ENCODE measurements at places on chromosomes 16 and 17. TPM values are rescaled to one million over a fixed set of nuclear protein-coding genes. Genes with fewer than 3 reads are reported as not detected.
A peak's percentile ranks its signal among the peaks of the same experiment; 100 is the strongest.

- H3K36me3 ChIP-seq, result no peaks in the 10 kb centered on the region
- H3K27ac ChIP-seq, result no peak overlapping the region
- H3K27me3 ChIP-seq, result no peaks in the 10 kb centered on the region
- no peaks in the 10 kb centered on the region for H3K4me1 ChIP-seq
- no peak overlapping the region for H3K4me3 ChIP-seq
These were observed 46.8 kb downstream of the RNF112 start for GRCh38 chr17:19457830-19458271.

DNA sequence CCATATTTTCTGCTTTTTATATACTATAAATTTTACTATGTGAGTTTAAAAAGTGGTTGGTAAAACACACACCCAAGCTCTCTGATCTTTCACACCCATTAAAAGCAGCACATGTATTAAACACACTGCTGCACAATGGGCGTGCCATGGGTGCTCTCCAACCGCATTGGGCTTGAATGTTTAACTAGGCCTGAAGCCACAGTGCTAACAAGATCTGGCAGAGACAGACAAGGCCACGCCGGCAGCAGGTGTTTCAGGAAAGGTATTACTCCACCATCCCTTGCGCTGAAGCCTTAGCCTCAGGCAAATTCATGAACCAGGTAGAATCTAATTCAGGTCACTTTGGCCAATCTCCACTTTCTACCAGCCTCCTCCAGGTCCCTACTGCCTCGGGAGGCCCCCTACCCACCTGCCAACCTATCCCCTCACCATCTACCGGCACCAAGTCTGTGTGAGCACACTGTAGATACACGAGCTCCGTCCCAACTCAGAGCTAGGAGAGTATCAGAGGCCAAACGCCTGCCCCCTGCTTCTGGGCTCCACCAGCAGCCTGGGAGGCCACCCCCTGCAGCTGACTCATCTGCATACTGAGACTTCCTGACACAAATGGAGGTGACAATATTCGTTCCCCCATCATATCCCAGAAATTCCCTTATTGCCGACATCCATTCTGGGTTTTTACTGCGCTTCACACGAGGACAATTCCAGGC lies 95.0 kb downstream of the ADCY9 start:
- DNase-seq, result peak; percentile 92
- H3K36me3 ChIP-seq, result no peaks in the 10 kb centered on the region
- H3K27ac ChIP-seq, result no peak overlapping the region
- no peaks in the 10 kb centered on the region for H3K27me3 ChIP-seq
- no peak overlapping the region for H3K4me3 ChIP-seq

DNA sequence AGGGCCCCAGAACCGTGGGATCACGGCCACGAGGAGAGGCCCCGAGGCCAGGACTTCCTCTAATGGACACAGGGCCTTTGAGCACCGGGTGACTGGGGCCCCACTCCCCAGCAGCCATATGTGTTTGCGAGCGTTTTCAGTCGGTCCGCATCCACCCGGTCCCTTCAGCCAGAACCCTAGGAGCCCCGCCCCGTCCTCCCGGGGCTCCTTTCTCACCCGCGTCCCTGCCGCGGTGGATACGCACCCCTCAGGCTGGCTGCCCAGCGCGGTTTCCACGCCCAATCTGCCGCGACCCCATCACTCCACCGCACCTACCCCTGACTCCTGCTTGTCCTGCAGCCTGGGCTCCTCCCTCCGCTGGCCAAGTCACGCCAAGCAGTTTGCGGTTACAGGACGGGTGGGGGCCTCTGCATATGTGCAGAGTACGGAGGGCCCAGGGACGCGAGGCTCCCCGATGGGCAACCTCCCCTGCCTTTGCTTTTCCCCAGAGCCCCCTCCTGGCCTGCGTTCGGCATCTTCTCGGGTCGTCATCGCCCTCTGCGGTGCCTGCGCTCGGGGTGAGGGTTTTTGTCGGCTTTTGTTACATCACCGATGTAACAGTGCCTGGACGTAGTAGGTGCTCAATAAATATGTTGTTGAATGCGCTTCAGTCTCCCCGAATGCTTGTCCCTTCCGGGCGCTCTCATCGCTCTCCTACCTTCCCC lies 1.0 kb upstream of the TTYH2 start:
- peaks cover 4% of the 10 kb centered on the region for H3K4me1 ChIP-seq
- peaks cover 13% of the 10 kb centered on the region for H3K27me3 ChIP-seq
- peak overlapping the region; percentile 64 for H3K4me3 ChIP-seq
- H3K27ac ChIP-seq, result no peak overlapping the region
- DNase-seq, result no peak

GRCh38 chr16:60107437-60107836 lies 1373.3 kb upstream of the GOT2 start:
- H3K36me3 ChIP-seq, result no peaks in the 10 kb centered on the region
- H3K4me1 ChIP-seq, result no peaks in the 10 kb centered on the region
- no peak overlapping the region for H3K4me3 ChIP-seq
- no peak for DNase-seq
- H3K27me3 ChIP-seq, result no peaks in the 10 kb centered on the region

DNA sequence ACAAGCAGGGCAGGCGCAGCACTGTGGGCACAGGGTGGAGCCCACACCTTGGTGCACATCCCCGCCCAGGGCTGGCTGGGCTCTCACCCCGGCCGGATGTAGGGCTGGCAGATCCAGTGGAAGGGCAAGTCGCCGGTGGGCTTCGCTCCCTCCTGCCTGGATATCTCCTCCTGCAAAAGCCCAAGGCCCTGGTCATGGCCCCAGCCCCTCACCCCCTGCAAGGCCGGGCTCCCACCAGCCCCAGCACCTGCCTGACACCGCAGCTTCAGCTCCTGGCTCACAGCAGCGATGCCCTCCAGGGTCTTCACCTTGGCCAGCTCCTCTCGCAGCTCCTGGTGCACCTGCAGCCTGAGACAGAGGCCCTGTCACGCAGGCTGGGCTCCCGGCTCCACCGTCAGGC lies 5.0 kb downstream of the DUS1L start:
- no peaks in the 10 kb centered on the region for H3K27me3 ChIP-seq
- DNase-seq, result no peak
- H3K27ac ChIP-seq, result no peak overlapping the region
- H3K4me3 ChIP-seq, result no peak overlapping the region
- 0 out of 2 replicates have a peak, but pooled peaks cover 5% of the 10 kb centered on the region for H3K4me1 ChIP-seq
- H3K36me3 ChIP-seq, result no peaks in the 10 kb centered on the region

- H3K27me3 ChIP-seq, result no peaks in the 10 kb centered on the region
- peak overlapping the region; percentile 85 for H3K27ac ChIP-seq
- H3K36me3 ChIP-seq, result peaks cover 36% of the 10 kb centered on the region
- H3K4me3 ChIP-seq, result peak overlapping the region; percentile 91
- peaks cover 41% of the 10 kb centered on the region for H3K4me1 ChIP-seq
These were observed 856 bp downstream of the DNAJA2 start for GRCh38 chr16:46972429-46973206.

DNA sequence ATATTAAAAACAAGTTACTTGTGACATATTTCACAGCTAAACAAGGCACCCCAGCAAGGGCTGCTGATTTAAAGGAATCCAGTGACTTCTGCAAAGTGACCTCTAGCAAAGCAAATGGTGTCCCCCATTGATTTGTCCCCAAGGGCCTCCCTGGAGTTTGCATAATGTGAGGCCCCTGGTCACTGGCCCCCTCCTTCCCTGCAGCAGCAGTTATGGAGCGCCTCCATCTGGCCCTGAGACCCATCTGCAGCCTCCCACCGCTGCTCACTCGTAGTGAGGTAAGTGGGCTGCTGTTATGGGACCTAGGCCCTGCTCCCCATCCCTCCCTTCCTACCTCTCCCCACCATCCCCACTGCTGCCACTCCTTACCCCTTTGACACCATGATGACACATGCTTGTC lies 19.6 kb upstream of the EEF2K start:
- peaks cover 7% of the 10 kb centered on the region for H3K4me1 ChIP-seq
- no peak overlapping the region for H3K27ac ChIP-seq
- peaks cover 4% of the 10 kb centered on the region for H3K27me3 ChIP-seq
- H3K36me3 ChIP-seq, result no peaks in the 10 kb centered on the region

- DNase-seq, result no peak
- H3K27ac ChIP-seq, result no peak overlapping the region
- H3K4me3 ChIP-seq, result no peak overlapping the region
- no peaks in the 10 kb centered on the region for H3K4me1 ChIP-seq
- no peaks in the 10 kb centered on the region for H3K36me3 ChIP-seq
- H3K27me3 ChIP-seq, result no peaks in the 10 kb centered on the region
These were observed 14.6 kb downstream of the SCIMP start for GRCh38 chr17:5220074-5220473.

DNA sequence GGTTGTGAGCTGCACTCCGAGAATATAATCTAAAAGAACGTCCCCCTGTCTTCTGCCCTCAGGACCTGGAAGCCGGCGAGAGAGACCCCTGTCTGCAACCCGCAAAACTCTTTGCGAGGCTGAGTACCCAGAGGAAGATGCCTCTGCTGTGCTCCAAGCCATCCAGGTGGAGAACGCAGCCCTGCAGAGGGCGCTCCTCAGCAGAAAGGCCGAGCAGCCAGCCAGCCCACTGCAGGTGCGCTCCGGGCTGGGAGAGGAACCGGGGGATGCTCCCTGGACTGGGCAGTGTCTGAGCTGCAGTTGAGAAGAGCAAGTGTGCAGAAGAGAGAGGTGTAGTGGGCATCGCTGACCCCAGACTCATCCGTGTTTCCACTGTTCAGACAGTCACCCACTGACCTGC lies 148.3 kb downstream of the KATNIP start:
- peak; percentile 9 for DNase-seq
- H3K27ac ChIP-seq, result no peak overlapping the region
- H3K36me3 ChIP-seq, result no peaks in the 10 kb centered on the region
- no peaks in the 10 kb centered on the region for H3K27me3 ChIP-seq
- no peak overlapping the region for H3K4me3 ChIP-seq

GRCh38 chr17:59837308-59838051 lies 55.3 kb downstream of the TUBD1 start:
- peaks cover 55% of the 10 kb centered on the region for H3K4me1 ChIP-seq
- H3K4me3 ChIP-seq, result peak overlapping the region; percentile 88
- peak; percentile 100 for DNase-seq
- H3K36me3 ChIP-seq, result peaks cover 42% of the 10 kb centered on the region
- H3K27ac ChIP-seq, result peak overlapping the region; percentile 99
- no peaks in the 10 kb centered on the region for H3K27me3 ChIP-seq

GRCh38 chr17:60231234-60231633 lies 81.5 kb downstream of the CA4 start:
- no peaks in the 10 kb centered on the region for H3K36me3 ChIP-seq
- H3K27me3 ChIP-seq, result no peaks in the 10 kb centered on the region
- H3K4me1 ChIP-seq, result no peaks in the 10 kb centered on the region

- DNase-seq, result no peak
- H3K36me3 ChIP-seq, result peaks cover 4% of the 10 kb centered on the region
- H3K27me3 ChIP-seq, result no peaks in the 10 kb centered on the region
- no peaks in the 10 kb centered on the region for H3K4me1 ChIP-seq
These were observed 25.4 kb upstream of the SLC38A8 start for GRCh38 chr16:84068041-84068440.

DNA sequence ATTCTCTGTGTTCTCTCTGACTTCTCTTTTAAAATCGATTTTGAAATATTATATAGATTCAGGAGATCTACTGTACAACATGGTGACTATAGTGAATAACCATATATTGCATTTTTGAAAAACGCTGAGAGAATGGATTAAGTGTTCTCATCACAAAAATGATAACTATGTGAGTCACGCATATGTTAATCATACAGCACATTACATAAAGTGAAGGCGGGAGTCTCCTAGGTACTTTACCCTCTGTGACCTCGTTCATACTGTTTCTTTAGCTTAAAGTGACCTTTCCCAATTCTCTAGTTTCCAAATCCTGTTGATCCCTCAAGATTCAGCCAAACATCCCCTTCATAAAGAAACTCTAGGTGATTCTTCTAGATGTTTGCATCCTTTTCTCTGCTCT lies 3.1 kb upstream of the KRTAP3-2 start:
- no peaks in the 10 kb centered on the region for H3K27me3 ChIP-seq
- DNase-seq, result no peak
- H3K4me1 ChIP-seq, result peaks cover 12% of the 10 kb centered on the region
- no peak overlapping the region for H3K4me3 ChIP-seq

- DNase-seq, result no peak
- no peaks in the 10 kb centered on the region for H3K36me3 ChIP-seq
- H3K4me1 ChIP-seq, result no peaks in the 10 kb centered on the region
- H3K27me3 ChIP-seq, result no peaks in the 10 kb centered on the region
- H3K4me3 ChIP-seq, result no peak overlapping the region
These were observed 328.8 kb downstream of the CPPED1 start for GRCh38 chr16:12474806-12475410.

GRCh38 chr16:9072806-9073341 lies 18.6 kb upstream of the HAPSTR1 start:
- H3K27ac ChIP-seq, result peak overlapping the region; percentile 97
- H3K36me3 ChIP-seq, result no peaks in the 10 kb centered on the region
- no peaks in the 10 kb centered on the region for H3K27me3 ChIP-seq
- DNase-seq, result peak; percentile 75

- H3K4me3 ChIP-seq, result peak overlapping the region; percentile 75
- peak overlapping the region; percentile 70 for H3K27ac ChIP-seq
These were observed 1.9 kb upstream of the PLEKHG4 start for GRCh38 chr16:67277294-67277998.

- H3K27ac ChIP-seq, result no peak overlapping the region
- no peak overlapping the region for H3K4me3 ChIP-seq
- H3K36me3 ChIP-seq, result no peaks in the 10 kb centered on the region
- DNase-seq, result no peak
- H3K27me3 ChIP-seq, result no peaks in the 10 kb centered on the region
These were observed 267.9 kb downstream of the CPPED1 start for GRCh38 chr16:12535535-12536411.

DNA sequence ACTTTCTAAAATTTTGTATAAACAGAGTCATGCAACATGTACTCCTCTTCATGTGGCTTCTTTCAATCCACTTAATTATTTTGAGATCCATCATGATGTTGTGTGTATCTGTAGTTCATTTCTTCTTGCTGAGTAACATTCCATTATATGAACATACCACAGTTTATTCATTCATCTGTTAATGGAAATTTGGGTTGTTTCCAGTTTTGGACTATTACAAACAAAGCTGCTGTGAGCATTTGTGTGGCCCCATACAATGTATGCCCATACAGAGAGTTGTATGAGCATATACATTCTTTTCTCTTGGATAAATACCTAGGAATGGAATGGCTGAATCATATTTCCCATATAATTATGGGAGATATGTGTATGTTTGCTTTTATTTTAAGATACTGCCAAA lies 85.6 kb downstream of the CLEC16A start:
- H3K27me3 ChIP-seq, result no peaks in the 10 kb centered on the region
- no peak overlapping the region for H3K27ac ChIP-seq
- H3K4me1 ChIP-seq, result peaks cover 21% of the 10 kb centered on the region
- DNase-seq, result no peak
- 0 out of 2 replicates have a peak, but pooled peaks cover 8% of the 10 kb centered on the region for H3K36me3 ChIP-seq
- H3K4me3 ChIP-seq, result no peak overlapping the region

- no peaks in the 10 kb centered on the region for H3K36me3 ChIP-seq
- H3K4me3 ChIP-seq, result no peak overlapping the region
- no peaks in the 10 kb centered on the region for H3K4me1 ChIP-seq
- no peak for DNase-seq
- peaks cover 48% of the 10 kb centered on the region for H3K27me3 ChIP-seq
These were observed 177.1 kb upstream of the WSCD1 start for GRCh38 chr17:5892921-5893675.

- H3K36me3 ChIP-seq, result no peaks in the 10 kb centered on the region
- no peak overlapping the region for H3K4me3 ChIP-seq
- DNase-seq, result no peak
- H3K27me3 ChIP-seq, result peaks cover 14% of the 10 kb centered on the region
- H3K4me1 ChIP-seq, result no peaks in the 10 kb centered on the region
- H3K27ac ChIP-seq, result no peak overlapping the region
These were observed 51.9 kb upstream of the CACNG3 start for GRCh38 chr16:24204150-24204665.

Gene ABCC11
- total RNA-seq, result 0.83 TPM

Gene CTRB1
- total RNA-seq, result not detected

Gene ARHGAP44
- total RNA-seq, result not detected

Gene SCGB1C2
- total RNA-seq, result not detected

Gene DPEP1
- total RNA-seq, result not detected

Gene LUC7L3
- total RNA-seq, result 212 TPM

Gene DNAI2
- total RNA-seq, result not detected

Gene PPM1E
- total RNA-seq, result 0.05 TPM

Gene DUS2
- total RNA-seq, result 29.7 TPM
